ENCODE measurements at places on chromosomes 2 and 18. TPM values are rescaled to one million over a fixed set of nuclear protein-coding genes. Genes with fewer than 3 reads are reported as not detected.

The CYB5A gene
- 183 TPM for total RNA-seq

DNA sequence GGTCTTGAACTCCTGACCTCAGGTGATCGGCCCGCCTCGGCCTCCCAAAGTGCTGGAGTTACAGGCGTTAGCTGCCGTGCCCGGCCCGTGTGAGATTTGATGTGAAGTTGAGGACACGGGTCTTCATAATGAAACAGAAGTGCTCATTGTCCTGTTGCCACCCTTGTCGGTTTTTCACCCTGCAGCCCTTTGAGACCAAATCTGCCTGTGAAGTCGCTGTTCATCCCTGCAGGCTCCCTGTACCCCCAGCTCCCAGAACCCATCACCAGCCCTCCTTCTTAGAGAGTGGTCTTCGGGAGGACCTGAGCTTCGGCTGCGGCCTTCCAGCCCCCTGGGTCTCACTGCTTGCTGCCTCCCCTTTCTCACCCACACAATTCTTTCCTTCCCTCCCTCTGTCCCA, 325.2 kb downstream of the GBX2 start:
- no peak for DNase-seq

GRCh38 chr2:135198481-135198880, 146.4 kb downstream of the RAB3GAP1 start:
- no peak for DNase-seq

DNA sequence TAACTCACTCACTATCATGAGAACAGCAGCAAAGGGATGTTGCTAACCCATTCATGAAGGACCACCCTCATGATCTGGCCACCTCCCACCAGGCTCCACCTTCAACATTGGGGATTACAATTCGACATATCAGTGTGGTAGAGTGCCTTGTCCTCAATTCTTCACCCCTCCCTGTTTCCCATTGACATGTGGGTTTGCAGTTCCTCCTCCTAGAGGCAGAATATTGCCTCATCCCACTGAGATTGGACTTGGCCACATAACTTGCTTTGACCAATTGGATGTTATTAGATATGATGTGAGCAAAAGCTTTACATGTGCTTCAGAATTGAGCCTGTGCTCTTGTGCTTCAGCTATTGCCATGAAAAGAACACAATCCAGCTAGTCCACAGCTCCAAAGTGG, 217.0 kb upstream of the CXCR4 start:
- no peak for DNase-seq

- no peak for DNase-seq
Measured at GRCh38 chr2:24454294-24454693, 36.8 kb upstream of the NCOA1 start.

All from mucosa of descending colon (tissue), 3 donors.